Umbilical cord (tissue), 2 donors: ENCODE measurements at places on chromosomes 11 and 22. TPM values are rescaled to one million over a fixed set of nuclear protein-coding genes. Genes with fewer than 3 reads are reported as not detected.

ANKK1 gene
- 0.48 TPM for total RNA-seq

PRR33 gene
- not detected for total RNA-seq

DNA sequence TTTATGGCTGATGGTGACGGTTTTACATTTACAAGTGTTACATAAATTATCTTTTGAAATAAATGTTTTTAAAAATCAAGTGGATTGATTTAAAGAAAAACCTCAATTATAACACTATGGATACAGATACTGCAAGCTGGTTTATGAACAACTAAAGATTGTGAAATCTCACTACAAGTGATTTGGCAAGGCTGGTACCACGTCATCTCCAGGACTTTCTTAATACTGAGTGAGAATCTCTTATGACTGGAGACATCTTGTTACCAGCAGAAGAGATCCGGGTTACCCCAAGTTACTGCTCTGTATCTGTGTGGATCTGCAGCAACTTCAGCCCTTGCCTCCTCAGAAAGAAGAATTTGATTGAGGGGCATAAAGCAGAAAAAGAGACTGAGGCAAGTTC is 452.9 kb downstream of the MN1 start:
- DNase-seq: no peak

DNA sequence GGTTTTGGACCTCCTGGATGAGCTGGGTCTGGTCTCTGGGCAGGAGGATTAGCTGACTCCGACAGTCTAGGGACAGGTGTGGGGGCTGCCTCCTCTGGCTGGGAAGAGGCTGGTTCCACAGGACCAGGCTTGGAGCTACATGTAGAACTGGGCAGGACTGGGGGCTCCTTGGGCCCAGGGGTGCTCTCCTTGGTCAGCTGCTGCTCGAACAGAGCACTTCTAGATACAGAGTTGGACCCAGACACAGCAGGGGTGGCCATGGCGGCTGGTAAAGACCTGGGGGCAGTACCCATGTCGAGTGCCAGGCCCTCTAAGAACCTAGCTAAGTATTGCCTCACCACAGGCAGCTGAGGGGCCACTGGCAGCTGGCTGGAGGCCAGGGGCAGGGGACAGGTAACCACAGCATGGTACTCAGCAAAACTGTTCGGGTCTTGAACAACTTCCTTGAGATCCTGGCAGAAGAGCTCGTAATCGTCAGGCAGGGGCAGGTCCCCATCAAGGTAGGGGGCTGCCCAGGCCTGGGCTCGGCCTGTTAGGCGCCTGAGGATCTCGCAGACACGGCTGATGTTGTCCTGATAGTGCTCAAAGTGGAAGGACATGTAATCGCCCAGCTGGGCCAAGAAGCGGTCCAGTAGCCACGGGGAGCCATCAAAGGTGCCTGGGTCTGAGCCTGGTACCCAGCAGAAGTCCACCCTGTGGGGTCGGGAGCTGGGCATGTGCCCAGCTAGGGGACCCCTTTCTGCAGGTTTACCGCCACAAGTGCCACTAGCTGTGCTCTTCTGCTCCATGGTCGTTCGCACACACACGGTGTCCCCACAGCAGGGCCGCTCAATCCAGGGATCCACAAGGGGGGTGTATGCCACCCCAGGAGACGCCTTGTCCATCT is 3.1 kb downstream of the GNB1L start:
- DNase-seq: no peak

DNA sequence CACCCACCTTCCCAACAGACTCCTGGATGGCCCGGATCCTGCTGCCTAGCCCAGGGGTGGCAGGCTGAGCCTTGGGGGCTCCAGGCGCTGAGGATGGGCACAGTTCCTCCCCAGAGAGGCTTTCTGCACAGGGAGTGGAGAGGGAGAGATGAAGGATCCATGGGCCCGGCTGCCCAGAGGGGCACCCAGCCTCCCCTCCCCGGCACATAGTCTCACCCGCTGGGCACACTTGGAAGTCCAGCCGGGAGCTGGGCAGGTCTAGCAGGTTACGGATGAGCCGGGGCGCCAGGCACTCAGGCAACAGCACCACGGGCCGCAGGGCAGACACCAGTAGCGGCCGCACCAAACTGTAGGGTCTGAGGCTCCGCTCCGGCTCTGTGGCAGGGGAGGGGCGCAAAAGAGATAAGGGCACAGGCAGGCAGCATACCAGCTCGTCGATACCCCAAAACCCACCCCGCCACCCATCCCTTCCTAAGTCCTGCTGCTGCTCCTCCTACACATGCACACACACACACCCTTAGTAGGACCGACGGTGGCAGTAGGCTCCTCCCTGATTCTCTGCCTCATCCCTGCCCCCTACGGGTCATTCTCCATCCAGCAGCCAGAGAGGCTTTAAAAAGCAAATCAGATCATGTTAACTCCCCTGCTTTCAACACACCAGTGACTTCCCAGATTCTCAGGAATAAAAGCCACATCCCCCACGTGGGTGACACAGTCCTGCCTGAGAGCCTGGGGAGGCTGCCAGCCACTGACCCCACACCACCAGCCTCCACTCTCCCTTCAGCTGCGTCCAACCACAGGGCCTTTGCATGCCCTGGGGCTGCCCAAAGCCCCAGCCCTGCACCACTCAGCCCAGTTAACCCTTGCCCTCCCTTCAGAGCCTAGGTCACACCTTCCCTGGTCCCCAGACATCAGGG is 6.5 kb upstream of the MFNG start:
- no peak for DNase-seq

C22orf15 gene
- total RNA-seq: not detected

DNA sequence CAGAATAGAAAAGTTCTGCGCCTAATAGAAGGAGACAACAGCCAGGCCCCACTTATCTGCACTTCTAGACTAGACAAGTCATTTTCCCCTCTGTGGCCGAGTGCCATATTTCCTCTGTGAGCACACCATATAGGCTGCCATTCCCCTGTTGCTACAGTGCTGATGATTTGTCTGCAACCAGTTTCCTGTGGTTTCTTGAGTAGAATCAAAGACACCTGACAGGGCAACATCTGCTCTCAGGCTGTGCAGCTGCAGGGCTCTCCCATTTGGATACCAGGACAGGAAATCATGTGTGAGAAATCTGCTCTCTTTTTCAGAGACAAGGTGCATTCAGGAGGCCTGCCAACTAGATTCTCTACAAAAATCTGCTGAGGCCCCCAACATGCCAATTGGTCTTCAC is 879.3 kb downstream of the DLG2 start:
- DNase-seq: no peak

TRMT112 gene
- total RNA-seq: 226 TPM

MUC6 gene
- total RNA-seq: 0.24 TPM

OR6A2 gene
- total RNA-seq: 1.9 TPM

GRCh38 chr11:104462341-104462740 is 298.4 kb upstream of the PDGFD start:
- no peak for DNase-seq

GRCh38 chr11:75814363-75814676 is 690 bp upstream of the UVRAG start:
- no peak for DNase-seq

HTATIP2 gene
- total RNA-seq: 21.7 TPM

- DNase-seq: no peak
These were observed 56.4 kb upstream of the CTTN start for GRCh38 chr11:70341881-70342429.

GPHA2 gene
- total RNA-seq: not detected

DNA sequence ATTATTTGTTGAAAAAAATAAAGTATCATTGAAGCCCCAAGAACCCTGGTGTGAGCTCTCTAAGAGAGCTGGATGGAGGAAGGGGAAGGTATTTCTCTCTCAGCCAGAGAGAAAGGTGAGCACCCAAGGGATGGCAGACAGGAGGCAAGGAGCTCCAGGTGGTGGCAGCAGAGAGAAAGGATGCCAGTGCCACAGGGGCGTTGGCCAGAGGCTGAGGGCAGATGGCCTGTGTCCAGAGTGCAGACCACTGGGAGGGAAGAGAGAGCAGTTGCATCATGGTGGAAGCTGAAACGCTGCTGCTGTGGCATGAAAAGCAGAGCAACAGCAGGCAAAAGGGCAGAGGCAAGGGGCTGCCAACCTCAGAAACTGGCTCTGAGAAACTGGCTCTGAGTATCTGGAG is 8.5 kb downstream of the SPON1 start:
- no peak for DNase-seq

IPO7 gene
- 169 TPM for total RNA-seq

NFAM1 gene
- 1.2 TPM for total RNA-seq

DNA sequence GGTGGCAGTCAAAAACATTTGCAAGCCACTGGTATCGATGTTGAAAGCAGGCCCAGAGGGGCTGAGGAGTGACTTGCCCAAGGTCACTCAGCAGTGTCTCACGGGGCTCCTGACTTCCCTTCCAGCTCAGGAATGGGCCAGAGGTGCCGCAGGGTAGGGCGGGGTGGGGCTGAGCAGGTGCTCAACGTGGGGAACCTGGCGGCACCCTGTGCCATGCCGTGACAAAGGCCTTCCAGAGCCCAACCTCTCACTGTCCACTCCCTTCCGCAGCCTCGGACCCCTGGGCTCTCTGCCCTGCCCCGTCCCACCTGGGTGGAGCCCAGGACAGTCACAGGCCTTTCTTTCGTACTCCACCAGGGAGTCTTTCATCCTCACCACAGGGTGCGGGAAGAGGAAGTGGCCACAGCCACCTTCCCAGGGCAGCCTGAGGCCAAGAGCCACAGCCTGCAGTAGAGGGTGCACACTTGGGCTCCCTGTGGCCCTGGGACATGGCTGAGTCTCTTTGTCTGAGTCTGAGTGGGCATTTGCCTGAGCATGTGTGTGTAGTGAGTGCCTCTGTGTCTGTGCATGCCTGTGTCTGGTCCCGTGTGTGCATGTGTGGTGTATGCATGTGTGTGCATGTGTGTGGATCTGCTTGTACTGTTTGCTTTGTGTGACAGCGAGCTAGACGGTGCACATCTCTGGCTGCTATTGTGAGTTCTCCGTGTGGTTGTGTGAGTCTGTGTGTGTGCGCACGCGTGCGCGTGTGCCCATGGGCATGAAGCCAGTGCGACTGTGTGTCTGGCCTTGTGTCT is 6.0 kb upstream of the LIF start:
- DNase-seq: no peak

- peak; percentile 14 for DNase-seq
These were observed 1.1 kb upstream of the ZC3H12C start for GRCh38 chr11:110092111-110092514.

GAL3ST3 gene
- total RNA-seq: 2.9 TPM

FGF3 gene
- total RNA-seq: not detected

DNA sequence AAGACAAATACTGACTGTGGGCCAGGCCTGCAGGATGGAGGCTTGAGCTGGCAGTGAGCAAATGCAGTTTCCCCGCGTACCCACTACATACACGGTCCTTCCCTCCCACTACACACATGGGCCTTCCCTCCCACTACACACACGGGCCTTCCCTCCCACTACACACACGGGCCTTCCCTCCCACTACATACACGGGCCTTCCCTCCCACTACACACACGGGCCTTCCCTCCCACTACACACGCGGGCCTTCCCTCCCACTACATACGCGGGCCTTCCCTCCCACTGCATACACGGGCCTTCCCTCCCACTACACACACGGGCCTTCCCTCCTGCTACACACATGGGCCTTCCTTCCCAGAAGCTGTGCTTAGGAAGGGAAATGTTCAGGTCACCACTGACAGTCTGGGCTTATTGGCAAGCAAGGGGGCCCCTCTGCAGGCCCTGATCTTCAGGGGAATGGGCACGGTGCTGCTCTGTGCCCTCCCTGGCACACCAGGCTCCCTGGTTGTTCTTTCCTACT is 10.8 kb downstream of the DNAL4 start:
- DNase-seq: no peak
